Activated T-helper 1 cell treated with anti-CD3 and anti-CD28 coated beads, Interleukin-2, amount 50 U/mL, for 16 hours (primary cell): ENCODE measurements at places on chromosomes 4 and X.

DNA sequence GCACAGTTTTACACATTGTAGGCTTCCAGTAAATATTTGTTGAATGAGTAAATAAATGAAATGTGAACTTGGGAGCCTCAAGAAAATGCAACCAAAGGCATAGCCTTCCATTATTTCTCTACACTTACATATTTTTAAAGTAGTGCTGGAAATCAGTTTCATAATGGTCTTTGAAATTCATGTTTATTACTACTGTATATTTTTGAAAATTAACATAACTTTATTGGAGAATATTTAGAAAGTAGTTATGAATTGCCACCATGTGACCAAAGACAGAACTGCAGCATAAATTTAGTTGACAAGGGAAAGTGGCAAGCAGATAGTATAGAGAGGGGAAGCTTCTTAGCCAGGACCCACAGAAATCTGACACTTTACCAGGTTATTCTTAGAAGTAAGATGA lies 6.4 kb downstream of the TCEAL8 start:
- no peak for DNase-seq

- DNase-seq = no peak
Measured at GRCh38 chr4:110292994-110293744, 94.8 kb upstream of the ELOVL6 start.

- DNase-seq = no peak
Measured at GRCh38 chr4:74133786-74134499, 24.0 kb upstream of the MTHFD2L start.

DNA sequence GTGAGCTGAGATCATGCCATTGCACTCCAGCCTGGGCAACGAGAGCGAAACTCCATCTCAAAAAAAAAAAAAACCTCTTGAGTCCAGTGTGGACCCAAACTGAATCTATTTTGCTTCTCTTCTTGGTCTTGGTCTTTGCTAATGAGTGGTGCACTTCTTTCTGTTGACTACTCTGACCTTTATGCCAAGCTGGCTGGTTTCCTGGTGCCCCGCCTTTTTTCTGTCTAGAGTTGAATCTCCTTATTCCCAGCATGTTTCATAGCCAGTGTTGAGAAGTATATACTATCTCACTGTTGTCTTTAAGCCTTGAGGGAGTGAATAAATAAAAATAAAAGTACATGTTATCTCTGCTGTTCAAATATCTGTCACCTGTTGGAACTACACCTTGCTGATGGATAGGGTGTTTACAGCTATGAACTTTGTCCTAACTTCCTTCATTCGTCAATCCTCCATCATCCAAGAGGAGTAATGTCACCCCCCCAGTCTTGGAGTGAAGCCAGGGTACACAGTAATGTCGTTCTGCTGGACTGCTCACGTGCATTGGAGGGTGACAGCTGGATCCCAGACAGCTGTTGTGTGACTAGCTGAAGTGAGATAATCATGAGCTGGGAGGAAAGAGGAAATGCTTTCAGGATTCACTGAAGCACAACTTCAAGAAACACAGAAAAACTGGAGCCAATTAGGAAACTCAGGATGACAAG lies 99.3 kb upstream of the PRKG2 start:
- DNase-seq = no peak

DNA sequence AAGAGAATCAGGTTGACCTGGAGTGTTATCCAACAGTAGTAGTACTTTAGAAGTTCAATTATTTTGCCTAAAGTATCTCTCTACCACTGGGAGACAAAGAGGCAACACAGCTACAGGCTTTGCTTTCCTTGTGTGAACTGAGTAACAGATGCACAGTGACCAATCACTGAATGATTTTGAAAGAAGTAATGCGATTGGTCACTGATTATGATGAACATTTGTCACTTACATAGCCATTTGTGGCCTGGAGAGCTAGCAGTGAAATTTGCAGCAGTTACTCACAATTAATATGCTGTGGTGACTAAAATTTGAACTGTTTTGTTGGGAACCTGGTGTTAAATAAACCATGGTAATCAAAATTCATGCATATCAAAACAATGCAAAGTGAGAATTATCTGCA lies 508.7 kb upstream of the DIPK2B start:
- no peak for DNase-seq
